SW 1271 (cell line): ENCODE measurements at places on chromosomes 12 and 14.

- peak; percentile 16 for DNase-seq
Observed at GRCh38 chr12:116924558-116925453, 14.1 kb downstream of the FBXW8 start.

GRCh38 chr14:66398437-66398836 is 87.7 kb upstream of the CCDC196 start:
- DNase-seq: no peak

DNA sequence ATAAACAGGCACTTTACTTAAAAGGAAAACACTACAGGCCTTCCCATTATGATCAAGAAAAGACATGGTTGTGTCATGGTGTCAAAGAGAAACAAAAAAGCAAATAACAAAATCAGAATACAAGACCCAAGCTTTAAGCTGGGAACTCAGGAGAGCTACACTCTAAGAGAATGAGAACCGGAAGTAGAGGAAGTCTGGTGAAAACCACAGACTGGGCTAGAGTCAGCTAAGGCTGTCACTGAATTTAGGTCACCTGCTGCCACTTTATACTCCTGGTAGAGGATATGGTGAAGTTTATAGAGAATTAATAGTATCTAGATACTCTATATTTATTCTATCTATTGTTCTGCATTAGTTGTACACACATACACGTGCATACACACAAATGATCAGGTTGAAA is 971.7 kb downstream of the FLRT2 start:
- DNase-seq: no peak

DNA sequence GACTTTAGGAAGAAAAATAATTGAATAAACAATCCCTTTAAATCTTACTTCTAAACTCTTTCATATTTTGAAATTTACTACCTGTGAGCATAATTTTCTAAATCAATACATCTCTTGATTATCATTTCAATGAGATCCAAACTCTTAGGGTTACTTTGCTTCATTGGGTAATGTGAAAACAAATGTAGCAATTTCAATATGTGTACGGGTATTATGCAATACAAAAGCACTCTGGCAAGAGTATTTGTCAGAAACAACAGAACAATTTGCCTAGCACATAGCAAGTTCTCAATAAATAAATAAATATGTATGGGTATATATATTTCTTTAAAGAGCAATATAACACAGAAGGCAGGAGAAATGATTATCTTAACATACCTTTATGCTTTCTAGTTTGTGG is 77.1 kb downstream of the PLEKHG7 start:
- DNase-seq: no peak

DNA sequence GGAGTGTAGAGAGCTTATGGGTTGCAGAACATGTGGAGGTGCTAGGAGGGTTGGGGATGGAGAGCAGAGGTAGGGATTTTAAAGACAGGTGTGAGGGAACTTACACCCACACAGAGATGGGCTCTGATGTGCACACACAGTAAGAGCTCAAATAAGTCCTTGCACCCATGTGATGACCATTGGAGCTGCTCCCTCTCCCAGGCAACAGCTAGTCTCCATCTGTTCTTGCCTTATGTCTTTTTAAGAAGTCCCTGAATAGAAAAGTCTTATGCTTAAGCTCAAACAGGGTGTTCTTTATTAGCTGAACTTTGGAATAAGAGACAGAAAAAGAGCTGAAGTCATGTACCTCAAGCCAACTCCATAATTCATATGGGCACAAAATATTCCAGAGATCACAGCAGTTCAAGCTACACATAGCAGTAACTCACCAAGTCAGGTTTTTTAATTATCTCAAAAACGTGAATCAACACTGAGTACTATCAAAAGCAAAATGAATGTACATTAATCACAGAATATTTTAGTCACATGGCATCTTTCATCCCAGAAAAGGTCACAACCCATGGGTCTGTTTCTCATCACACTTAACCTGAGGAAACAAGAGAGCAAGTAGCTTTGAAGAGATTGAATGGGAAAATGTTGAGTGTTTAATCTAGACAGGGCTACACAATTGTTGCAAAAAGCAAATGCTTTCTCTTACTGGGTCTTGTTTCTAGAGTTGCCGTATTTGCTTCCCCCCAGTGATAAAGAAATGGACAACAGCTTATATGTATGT is 1513.6 kb upstream of the SEL1L start:
- no peak for DNase-seq

- DNase-seq: no peak
Observed at GRCh38 chr12:24134092-24134491, 184.6 kb upstream of the SOX5 start.

DNA sequence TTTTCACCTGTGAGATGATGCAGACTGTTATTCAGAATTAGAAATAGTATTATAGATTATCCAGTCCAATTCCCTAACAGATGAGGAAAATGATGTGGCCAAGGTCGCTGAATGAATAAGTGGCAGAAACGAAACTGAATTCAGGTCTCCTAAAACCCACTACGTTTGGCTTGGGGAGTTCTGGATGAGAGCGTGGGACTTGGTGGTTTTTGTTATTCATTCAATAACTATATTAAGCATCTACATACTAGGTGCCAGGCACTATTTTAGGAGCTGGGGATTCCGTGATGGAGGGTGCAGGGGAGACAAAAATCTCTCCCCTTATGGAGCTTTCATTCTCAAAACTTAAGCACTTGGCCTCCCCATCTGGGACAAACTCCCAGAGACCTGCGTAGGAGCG is 813 bp upstream of the CCDC184 start:
- no peak for DNase-seq

- no peak for DNase-seq
Observed at GRCh38 chr14:77006132-77006531, 22.4 kb downstream of the IRF2BPL start.

DNA sequence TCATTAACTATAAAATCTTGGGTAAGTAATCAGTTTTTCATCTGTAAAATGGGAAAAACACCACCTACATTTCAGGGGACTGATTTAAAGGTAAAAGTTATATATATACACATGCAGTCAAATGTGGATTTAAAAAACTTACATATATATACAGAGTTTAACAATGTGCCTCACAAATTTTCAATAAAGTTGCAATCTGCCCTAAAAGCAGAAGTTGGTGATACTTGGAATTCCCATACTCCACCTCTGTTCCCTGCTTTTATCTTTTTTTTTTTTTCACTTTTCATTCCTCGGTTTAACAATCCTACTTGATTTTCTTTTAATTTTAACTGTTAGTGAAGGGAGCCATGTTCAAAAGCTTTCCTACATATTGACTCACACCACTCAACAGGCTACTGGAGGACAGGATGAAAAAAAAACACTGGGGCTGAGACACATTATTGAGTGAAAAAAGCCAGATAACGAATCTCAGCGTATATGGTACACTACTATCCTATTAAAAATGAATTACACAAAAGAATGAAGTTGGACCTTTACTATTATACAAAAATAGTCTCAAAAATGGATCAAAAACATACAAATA is 24.3 kb downstream of the SPPL3 start:
- DNase-seq: no peak

GRCh38 chr14:22852940-22853767 is 16.8 kb downstream of the MMP14 start:
- peak; percentile 68 for DNase-seq

DNA sequence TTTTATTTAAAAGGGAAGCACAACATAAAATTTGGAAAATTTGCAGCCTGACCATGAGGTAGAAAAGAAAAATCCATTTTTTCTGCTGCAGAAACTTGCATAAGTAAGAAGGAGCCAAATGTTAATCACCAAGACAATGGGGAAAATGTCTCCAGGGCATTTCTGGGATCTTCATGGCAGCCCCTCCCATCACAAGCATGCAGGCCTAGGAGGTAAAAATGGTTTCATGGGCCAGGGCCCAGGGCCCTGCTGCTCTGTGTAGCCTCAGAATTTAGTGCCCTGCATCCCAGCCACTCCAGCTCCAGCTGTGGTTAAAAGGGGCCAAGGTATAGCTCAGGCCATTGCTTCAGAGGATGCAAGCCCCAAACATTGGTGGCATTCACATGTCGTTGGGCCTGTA is 735.6 kb downstream of the GALC start:
- no peak for DNase-seq

DNA sequence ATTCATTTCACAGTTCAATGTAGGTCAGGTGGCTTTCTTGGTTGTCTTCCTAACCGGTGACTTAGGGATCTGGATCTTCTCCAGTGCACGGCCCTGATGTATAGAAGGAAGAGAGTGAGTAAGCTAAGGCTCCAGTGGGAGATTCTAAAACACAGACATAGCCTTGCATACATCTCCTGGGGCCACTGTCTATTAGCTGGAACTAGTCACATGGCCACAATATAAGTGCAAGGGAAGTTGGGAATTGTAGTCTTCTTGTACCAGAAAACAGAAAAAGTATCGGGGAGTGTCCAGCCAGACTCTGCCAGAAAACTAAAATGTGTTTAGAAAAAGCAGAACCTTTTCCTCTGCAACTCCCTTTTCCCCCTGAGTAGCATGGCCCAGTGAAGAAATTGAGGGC is 531.6 kb downstream of the VRK1 start:
- no peak for DNase-seq

DNA sequence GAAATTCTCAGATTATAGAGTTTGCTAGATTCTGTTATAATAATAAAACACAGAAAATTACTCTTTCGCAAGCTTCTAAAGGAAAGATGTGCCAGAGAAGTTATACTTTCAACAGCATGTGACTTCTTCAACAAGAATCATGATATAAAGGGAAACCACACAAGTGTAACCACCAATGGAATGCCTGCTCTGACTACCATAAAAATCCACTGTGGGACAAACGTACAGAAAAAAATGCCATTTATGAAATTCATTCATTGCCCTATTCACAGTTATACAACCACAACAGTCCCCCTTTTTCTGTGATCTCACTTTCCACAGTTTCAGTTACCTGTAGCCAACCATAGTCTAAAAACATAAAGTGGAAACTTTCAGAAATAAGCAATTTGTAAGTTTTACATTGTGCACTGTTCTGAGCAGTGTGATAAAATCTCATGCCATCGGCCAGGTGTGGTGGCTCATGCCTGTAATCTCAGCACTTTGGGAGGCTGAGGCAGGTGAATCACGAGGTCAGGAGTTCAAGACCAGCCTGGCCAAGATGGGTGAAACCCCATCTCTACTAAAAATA is 3.2 kb downstream of the CATSPERB start:
- no peak for DNase-seq

DNA sequence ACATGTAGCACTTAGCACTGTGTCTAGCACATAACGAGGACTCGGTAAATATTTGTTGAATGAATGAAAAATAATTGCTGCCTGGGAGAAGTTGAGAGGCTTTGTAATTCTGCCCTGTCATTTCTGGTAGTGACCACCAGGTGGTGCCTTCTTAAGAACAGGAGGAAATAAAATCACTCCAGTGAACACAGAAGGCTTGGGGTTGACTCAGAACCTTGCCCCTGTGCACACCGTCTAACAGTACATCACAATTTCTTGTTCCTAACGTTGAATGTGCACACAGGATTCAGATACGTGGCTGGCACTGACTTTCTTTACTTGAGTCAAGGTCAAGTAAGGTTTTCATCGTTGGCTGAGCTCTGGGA is 91.8 kb downstream of the RGS6 start:
- DNase-seq: peak; percentile 10

DNA sequence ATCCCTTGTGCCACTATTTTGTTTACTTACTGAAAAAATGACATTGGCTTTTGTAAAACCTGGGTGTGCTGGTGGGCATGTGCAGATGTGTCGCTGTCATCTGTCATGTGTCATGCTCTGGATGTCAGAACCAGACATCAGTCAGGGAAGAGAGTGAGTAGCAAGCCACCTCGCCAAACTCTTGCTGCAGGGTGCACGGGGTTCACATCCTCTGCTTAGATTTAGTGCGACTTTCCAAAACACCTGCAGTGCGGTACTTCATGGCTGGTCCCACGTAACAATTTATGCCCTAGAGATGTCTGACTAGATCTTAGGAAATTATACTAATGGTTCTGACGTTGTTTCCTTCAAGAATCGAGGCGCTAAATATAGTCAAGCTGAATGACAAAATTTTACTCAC is 106.7 kb downstream of the CRADD start:
- DNase-seq: no peak

DNA sequence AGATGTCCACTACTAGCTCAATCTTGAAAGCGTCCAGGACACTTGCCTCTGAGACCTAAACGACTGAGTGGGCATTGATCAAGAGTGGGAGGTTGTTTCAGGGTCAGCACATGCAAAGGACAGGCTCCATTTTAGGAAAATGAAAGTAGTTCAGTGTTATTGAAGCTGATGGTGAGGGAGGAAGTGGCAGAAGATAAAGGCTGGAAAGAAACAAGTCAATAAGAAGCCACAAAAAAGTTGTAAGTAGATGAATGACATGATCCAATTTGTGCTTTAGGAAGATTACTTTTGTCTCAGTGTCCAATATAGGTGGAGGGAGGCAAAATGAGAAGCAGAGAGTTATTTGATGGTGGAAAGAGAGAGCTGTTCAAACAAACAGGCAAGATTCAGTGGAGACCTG is 22.0 kb downstream of the GPR65 start:
- no peak for DNase-seq

- no peak for DNase-seq
Observed at GRCh38 chr14:72512925-72513324, 381.0 kb downstream of the DPF3 start.

GRCh38 chr14:55451950-55452349 is 11.5 kb upstream of the TBPL2 start:
- DNase-seq: no peak

- DNase-seq: no peak
Observed at GRCh38 chr12:98401427-98401826, 114.0 kb upstream of the TMPO start.

DNA sequence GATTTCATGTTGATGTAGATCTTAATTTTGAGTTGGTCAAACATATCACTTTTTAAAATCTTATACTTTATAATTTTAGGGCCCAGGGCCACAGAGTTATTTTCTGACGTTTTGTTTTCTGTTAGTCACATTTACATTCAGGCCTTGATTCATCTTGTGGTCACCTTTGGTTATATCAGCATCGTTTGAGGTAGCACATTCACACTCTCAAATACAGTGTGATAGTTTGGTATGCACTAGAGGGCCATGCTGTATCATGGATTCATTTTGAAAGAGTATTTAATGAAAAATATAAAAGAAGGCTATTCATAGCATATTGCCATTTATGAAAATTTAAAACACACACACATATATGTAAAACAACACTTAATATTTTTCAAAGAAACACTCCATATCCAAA is 274.6 kb downstream of the RAD51B start:
- DNase-seq: no peak

DNA sequence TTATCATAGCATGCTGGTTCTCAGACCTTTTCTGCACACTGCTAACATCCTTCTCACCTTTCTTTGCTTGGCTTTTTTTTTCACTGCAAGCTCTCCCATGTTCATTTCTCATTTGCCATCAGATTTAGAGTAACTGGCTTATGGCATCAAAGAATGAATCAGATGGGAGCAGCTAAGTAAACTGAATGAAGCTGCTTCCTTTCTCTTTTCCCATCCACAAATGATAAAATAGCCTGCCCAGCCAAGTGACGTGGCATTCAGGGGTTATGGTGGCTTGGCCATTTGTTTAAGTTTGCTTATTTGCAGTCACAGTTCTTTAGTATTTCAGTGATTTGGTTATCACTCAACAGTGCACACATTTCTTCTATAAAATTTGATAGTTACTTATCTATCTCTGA is 708.6 kb downstream of the DIO2 start:
- no peak for DNase-seq

GRCh38 chr12:113932381-113933196 is 33.5 kb downstream of the RBM19 start:
- no peak for DNase-seq

- DNase-seq: no peak
Observed at GRCh38 chr14:79357307-79357706, 854.0 kb downstream of the DIO2 start.

GRCh38 chr12:80056845-80057244 is 42.5 kb upstream of the OTOGL start:
- DNase-seq: no peak

- DNase-seq: no peak
Observed at GRCh38 chr12:20096430-20096829, 271.9 kb upstream of the PDE3A start.
